ENCODE measurements at places on chromosomes 11 and 22. TPM values are rescaled to one million over a fixed set of nuclear protein-coding genes. Genes with fewer than 3 reads are reported as not detected.

DNA sequence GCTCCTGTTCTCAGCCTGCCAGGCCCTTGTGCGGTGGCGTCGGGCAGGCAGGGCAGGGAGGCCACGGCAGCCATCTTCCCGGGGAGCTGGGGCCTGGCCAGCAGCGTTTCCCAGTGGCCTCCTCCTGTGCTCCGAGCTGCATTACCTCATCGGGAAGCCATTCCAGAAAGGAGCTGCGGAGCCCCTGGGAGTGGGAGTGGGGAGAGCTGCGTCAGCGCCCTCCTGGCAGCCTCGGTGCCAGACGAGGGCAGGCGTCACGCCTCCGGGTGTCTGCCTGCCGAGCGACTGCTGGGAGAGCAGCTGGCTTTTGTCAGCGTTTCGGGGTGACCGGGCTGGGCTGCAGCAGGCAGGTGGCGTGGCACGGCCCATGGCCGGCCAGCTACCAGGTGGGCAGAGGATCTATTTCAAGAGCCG lies 30.9 kb upstream of the WNT7B start:
- no peak for DNase-seq
- H3K4me1 ChIP-seq: peaks cover 61% of the 10 kb centered on the region

GRCh38 chr22:33130473-33130872 lies 72.3 kb upstream of the SYN3 start:
- DNase-seq: no peak
- no peak overlapping the region for H3K27ac ChIP-seq

- H3K27me3 ChIP-seq: no peaks in the 10 kb centered on the region
- H3K36me3 ChIP-seq: no peaks in the 10 kb centered on the region
- peaks cover 15% of the 10 kb centered on the region for H3K4me1 ChIP-seq
These were observed 26.6 kb downstream of the NF2 start for GRCh38 chr22:29629903-29630516.

DNA sequence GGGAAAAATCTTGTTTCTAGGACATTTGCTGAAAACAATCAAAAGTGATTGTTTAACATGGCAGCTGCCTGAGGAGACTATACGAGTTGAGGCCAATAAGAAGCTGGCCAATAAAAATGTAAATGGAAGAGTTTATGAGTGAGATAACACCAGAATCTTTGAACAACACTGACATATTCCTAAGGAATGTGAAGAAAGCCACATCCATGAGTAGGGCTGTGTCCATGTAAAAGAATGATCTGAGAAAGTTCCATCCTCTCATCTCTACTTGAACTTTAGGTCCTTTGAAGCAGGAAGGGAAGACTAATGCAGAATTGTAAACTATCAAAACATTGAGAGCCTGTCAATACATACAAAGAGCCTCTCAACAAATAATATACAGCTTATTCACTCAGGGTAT lies 6.9 kb upstream of the CHORDC1 start:
- H3K27me3 ChIP-seq: no peaks in the 10 kb centered on the region
- H3K4me3 ChIP-seq: no peak overlapping the region
- no peak overlapping the region for H3K27ac ChIP-seq
- no peaks in the 10 kb centered on the region for H3K4me1 ChIP-seq
- DNase-seq: no peak
- H3K36me3 ChIP-seq: no peaks in the 10 kb centered on the region

ARSA gene
- 24.5 TPM for total RNA-seq

- peak overlapping the region; percentile 94 for H3K27ac ChIP-seq
- H3K36me3 ChIP-seq: peaks cover 64% of the 10 kb centered on the region
- no peak overlapping the region for H3K4me3 ChIP-seq
- no peak for DNase-seq
- peaks cover 3% of the 10 kb centered on the region for H3K4me1 ChIP-seq
- no peaks in the 10 kb centered on the region for H3K27me3 ChIP-seq
These were observed 33.3 kb downstream of the IGHMBP2 start for GRCh38 chr11:68936676-68937620.

GRCh38 chr11:117829369-117829725 lies 4.8 kb upstream of the FXYD2 start:
- peaks cover 67% of the 10 kb centered on the region for H3K4me1 ChIP-seq
- H3K36me3 ChIP-seq: no peaks in the 10 kb centered on the region
- H3K4me3 ChIP-seq: no peak overlapping the region
- no peaks in the 10 kb centered on the region for H3K27me3 ChIP-seq

DNA sequence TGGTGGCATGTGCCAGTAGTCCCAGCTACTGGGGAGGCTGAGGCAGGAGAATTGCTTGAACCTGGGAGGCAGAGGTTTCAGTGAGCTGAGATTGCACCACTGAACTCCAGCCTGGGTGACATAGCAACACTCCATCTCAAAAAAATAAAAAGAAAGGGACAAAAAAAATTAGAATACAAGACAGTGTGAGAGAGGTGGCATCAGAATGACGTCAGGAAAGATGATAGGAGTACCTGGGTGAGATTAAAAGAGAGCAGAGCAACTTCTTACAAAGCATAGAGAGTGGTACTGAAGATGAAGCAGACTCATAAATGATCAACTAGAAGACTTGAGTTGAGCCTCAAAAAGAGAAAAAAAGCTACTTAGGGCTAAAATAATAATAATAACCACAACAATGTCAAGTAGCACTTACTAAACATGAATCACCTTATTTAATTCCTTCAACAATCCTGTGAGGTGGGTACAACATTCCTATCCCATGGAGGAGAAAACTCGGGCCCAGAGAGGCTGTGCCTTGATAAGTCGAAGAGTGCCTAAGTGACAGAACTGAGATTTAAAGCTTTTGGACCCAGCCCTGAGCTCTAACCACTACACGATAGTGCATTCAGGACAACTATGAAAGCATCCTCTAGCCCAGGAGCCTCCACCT lies 5.2 kb upstream of the SLN start:
- no peaks in the 10 kb centered on the region for H3K4me1 ChIP-seq
- H3K36me3 ChIP-seq: no peaks in the 10 kb centered on the region
- H3K4me3 ChIP-seq: no peak overlapping the region
- no peaks in the 10 kb centered on the region for H3K27me3 ChIP-seq

FAM181B gene
- 1.2 TPM for total RNA-seq

DNA sequence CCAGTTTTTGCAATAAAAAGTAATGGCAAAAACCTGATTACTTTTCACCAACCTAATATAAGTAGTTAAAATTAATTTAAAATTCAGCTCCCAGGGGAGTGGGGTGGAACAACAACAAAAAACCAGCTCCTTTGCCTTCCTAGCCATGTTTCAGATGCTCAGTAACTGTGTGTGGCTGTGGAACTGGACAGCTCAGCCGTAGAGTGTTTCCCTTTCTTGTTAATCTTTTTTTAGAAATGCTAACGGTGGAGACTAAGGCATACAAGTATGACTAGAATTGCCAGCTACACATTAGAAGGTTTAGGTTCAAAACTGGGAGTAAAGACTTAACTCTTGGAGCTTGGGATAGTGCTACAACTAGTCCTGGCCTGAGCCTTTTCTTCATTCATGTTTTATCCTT lies 45.0 kb downstream of the PPP6R3 start:
- DNase-seq: no peak
- peak overlapping the region; percentile 56 for H3K27ac ChIP-seq

SCUBE2 gene
- total RNA-seq: 11.5 TPM

OR8A1 gene
- total RNA-seq: not detected

LRRC74B gene
- total RNA-seq: not detected

DNA sequence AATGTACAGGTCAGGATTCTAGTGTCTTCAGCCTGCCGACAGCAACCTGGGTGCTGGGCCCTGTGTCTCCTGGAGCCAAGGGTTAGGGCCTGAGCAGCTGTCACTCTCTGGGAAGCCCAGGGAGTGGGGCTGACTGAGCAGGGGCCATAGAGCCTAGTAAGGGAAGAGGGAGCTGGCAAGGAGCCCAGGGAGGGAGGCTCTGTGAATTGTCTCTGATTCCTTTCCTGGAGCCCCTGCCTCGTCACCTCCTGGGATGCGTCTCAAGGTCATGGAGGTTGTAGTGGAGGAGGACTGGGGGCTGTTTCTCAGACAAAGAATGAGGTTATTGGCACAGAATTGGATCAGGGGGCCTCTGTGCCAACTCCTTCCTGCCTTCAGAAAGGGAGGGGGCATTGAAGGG lies 11.8 kb downstream of the SOX10 start:
- H3K4me3 ChIP-seq: no peak overlapping the region
- peaks cover 67% of the 10 kb centered on the region for H3K36me3 ChIP-seq
- H3K27ac ChIP-seq: no peak overlapping the region
- no peak for DNase-seq

CBX7 gene
- 186 TPM for total RNA-seq

DNA sequence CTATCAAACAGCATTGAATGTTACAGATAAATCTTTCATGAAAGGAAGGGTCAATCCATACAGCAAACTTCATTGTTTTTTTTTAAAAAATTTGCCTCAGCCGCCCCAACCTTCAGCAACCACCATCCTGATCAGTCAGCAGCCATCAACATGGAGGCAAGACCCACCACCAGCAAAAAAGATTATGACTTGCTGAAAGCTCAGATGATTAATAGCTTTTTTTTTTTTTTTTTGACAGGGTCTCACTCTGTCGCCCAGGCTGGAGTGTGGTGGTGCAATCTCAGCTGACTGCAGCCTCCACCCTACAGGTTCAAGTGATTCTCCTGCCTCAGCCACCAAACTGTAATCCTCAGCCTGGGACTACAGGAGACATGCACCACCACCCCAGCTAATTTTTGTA lies 18.0 kb upstream of the CD3E start:
- H3K4me1 ChIP-seq: no peaks in the 10 kb centered on the region
- no peak overlapping the region for H3K27ac ChIP-seq
- H3K27me3 ChIP-seq: peaks cover 5% of the 10 kb centered on the region
- H3K4me3 ChIP-seq: no peak overlapping the region
- H3K36me3 ChIP-seq: no peaks in the 10 kb centered on the region

DNA sequence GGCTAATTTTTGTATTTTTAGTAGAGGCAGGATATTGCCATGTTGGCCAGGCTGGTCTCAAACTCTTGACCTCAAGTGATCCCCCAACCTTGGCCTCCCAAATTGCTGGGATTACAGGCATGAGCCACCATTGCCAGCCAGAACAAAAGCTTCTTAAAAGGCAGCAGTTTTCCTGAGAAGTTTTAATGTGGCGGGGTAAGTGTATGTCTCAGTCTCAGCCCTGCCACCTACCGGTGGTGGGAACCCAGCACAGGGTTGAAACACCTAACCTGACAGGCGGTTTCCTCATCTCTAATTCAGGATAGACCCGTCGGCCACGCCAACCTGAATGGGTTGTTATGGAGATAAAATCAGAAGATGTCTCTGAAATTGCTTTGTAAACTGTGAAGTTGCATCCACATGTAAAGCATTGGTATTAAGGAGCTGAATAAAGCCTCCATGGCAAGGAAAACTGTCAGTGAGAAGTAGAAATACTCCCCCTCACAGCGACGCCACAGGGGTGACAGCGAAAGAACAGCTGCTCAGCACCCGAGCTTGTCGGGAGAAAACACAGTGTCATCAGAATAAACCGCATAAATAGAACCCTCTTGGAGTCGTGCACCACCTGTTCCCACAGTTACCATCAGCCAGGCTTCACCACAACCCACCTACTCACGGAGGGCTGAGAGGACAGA lies 165.9 kb upstream of the NCAM1 start:
- no peaks in the 10 kb centered on the region for H3K36me3 ChIP-seq
- no peaks in the 10 kb centered on the region for H3K27me3 ChIP-seq
- peaks cover 25% of the 10 kb centered on the region for H3K4me1 ChIP-seq
- H3K4me3 ChIP-seq: no peak overlapping the region

- H3K4me1 ChIP-seq: no peaks in the 10 kb centered on the region
- no peaks in the 10 kb centered on the region for H3K36me3 ChIP-seq
- no peaks in the 10 kb centered on the region for H3K27me3 ChIP-seq
These were observed 404.3 kb upstream of the TENM4 start for GRCh38 chr11:79845002-79845709.

DNA sequence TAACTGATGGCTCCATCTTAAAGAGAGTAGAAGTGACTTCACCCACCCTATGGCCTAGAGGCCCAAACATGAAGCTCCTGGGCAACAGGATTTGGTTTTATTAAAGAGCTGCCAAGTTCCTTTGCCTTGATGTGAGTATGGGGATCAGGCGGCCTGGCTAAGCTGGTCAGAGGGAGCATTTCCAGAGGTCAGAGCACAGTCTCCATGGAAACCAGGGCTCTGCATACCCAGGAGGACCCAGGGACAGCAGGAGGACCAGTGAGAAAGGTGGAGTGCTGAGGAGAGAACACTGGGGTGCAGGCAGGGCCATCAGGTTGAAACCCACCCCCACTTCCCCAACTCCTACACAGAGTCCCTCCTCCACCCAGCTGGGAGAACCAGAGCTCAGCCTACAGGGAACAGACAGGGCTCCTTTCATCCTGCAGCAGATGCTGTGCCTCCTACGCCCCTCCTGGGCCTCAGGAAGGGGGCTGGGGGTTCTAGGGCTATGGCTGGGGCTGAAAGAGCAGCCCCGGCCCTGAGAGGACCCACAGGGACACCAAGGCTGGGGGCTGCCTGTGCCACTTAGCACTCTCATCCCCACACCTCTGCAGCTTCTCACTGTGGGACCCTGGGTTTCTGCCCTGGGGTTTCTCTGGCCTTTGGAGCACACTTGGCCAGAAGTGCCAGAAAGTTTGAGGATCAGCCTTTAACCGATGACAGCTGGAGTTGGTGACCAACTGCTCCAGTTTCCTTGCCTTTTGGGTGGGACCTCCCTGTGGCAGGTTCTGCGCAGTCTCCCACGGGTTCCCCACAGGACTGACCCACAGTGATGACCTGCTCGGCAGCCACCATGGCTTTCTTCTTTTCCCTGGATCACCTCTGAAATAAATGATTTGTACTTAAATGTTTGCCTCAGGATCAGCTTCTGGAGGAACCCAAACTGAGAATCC lies 13.8 kb upstream of the P2RY6 start:
- H3K4me3 ChIP-seq: no peak overlapping the region
- no peaks in the 10 kb centered on the region for H3K36me3 ChIP-seq
- no peak for DNase-seq
- peaks cover 15% of the 10 kb centered on the region for H3K4me1 ChIP-seq
- peak overlapping the region; percentile 62 for H3K27ac ChIP-seq

DNA sequence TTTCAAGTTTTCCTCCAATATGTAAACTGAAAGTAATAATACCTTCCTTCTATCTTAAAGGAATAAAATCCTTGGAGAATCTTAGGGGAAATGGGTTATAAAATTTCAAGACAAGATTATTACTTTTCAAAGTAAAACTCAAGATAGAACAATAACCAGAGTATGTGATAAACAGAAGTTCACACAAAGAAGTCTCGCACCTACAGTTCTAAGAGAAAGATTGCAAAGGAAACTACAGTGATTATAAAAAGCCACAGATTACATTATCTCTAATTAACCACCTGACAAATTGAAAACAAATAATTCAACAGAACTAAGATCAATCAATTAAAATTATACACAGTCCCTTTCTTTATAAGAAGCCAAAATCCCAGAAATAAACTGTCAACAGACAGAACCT lies 34.0 kb downstream of the AMBRA1 start:
- H3K27ac ChIP-seq: peak overlapping the region; percentile 74
- H3K4me1 ChIP-seq: peaks cover 24% of the 10 kb centered on the region
- no peaks in the 10 kb centered on the region for H3K27me3 ChIP-seq
- H3K4me3 ChIP-seq: peak overlapping the region; percentile 46
- no peak for DNase-seq

Data from esophagus muscularis mucosa (tissue), 4 donors.